ENCODE measurements at places on chromosomes 7 and 10.

GRCh38 chr10:80144067-80144695, 11.7 kb downstream of the PLAC9 start:
- peak; percentile 29 for DNase-seq

DNA sequence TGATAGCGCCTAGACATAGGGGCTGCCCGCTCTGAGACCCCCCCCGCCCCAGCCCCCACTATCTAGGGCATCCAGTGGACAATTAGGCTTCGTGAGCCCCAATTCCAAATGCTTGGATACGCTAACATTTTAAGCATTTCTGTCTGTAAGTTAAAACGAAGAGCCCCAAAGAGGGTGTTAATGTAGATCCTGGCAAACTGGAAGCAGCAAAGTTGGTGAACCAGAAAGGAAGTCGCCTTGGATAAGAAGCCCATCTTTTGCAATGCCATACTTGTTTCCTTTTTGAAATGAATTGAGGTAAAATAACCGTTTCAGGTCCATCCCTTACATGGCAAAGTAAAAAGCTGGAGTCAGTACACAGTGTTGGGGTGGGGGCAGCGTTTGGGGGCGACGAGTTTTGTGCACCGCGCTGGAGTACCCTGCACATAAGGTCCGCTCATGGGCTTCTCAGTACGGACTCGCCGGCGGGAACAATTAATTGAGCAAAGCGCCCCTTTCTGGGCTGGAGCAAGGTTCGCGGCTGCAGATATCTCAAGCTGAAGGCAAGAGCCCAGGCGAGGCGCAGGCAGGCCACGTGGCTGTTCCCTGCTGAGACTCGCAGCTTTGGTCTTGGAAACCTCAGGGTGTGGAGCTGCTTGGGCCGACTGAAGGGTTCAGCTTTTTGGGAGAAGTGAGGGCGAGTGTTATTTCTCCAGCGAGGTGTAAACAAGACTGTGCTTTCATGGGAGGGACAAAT, 1.4 kb upstream of the TWIST1 start:
- DNase-seq, result no peak

DNA sequence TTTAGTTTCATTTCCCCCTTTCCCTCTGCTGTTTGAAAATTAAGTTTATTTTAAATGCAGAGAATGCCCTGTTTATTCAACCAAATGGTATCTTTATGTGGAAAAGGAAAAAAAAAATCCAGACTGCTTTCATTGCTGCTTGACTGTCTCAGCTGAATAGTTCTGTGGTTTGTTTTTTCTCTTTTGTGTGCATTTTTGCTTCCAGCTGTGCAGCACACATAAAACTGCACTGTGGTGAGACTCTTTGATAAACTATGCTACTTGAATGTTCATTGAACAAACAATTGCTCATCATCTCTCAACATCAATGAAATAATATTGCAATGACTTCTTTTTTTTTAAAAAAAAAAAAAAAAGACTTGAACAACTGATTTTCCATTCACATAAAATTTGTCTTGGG, 78.6 kb upstream of the GLI3 start:
- DNase-seq, result no peak

DNA sequence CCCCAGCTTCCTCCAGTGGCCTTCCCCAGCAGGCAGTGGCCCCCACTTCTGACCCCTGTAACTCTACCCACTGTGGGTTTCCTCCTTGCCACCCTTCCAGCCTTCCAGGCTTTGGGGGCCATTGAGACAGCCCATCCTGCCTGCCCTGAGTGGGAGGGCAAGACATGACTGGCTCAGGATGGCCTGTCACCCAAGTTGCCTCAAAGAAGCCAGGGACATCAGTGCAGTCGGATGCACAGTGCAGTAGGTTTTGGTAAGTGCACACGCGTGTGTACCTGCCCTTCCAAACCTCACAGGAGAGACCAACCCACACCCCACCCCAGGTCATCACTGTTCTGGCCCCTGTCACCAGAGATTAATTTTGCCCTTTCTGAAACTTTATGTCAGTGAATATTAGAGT, 22.7 kb downstream of the ZMIZ2 start:
- no peak for DNase-seq

GRCh38 chr7:106283831-106284713, 711 bp downstream of the NAMPT start:
- peak; percentile 43 for DNase-seq

DNA sequence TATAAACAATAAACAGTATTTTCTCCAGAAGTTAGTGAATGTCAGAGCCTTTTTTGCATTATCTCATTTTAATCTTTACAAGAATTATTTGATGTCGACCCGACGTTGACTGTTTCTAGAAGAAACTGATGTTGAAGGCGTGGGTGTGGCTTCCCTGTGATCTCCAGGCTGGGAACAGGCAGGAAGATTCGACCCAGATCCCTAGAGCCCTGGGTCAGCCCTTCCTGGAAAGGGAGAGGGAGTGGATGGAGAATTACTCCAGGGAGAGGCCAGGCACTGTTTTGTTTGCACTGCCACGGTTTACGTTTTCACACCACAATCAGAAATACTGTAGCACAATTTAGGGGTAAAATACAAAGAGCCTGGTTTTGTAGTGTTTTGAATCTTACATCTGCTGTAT, 133.1 kb downstream of the ADARB2 start:
- no peak for DNase-seq

GRCh38 chr7:44964831-44965440, 13.9 kb downstream of the MYO1G start:
- DNase-seq, result no peak

DNA sequence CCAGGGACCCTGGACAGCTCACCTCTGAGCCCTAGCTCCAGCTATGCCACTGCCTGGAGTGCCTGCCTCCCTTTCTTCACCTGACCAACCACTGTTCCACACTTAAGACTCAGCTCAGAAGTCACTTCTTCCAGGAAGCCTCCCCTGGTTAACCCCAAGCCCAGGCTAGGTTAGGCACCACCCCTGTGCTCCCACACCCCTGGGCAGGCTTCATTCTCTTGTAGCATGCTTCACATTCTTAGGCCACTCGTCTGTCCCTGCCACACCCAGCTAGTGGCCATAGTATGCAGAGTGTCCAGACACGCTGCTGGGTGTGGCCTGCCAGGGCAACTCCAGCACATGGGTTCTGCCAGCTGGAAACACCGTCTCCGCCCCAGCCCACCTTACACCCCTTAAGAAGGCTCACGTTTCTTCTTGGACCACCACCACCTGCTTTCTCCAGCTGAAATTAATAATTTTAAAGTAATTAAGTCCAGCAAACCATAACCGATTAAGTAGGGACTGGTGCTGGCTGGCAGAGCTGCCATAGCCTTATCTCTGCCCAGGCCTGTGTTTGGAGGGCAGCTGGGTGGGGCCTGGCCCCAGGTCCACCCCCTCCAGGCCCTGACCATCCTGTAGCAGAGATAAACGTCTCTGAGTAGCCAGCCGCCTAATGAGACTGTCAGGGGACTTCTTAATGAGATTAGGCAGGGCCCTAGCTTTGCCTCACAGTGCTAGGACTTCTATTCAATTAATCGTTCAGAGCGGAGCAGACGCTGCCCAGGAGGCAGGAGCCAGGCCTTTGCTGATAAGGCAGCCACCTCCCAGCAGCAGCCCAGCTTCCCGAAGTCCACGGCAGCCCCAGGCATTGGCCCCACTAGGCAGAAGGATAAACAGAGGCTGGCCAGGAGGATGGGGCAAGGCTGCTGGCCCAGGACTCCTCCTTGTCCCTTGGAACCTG, 20.5 kb downstream of the GRID1 start:
- DNase-seq, result no peak

DNA sequence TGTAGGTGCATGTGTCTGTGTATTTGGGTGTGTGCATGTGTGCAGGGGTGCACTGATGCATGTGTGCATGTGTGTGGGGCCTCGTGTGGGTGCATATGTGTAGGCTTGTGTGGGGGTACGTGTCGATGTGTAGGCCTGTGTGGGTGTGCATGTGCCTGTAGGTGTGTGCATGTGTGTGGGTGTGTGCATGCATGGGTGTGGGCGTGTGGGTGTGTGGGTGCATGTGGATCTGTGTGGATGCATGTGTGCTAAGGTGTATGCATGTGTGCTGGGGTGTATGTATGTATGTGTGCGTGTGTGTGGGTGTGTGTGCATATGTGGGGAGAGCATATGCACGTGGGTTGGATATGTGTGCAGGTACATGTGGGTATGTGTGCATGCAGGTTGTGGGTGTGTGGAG, 73.2 kb downstream of the NKX6-2 start:
- DNase-seq, result no peak

DNA sequence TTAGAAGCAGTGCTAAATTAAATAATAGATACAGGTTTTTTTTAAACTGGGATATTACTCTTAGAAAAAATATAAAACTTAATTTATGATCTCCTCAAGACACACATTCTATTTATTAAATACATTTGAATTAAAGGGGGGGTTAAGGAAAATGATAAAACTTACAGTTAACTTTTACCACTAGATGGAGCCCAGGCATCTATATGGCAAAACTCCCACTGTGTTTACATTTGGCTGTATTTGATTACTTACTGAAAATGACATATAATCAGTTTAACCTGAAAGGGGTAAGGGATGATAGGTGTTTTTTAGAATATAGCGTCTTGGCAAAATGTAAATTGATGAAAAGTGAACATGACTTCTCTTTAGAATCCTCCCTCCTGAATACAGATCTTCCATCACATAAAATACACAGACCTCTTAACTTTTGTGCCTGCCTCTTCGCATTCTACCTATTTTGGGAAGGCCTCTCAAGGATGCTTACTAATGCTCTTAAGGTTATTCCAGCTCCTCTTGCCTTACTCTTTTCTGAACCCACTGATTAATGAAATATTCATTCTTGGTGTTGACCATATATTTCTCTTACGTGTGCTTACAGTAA, 235.7 kb downstream of the AGMO start:
- no peak for DNase-seq

GRCh38 chr10:71145352-71145945, 66.9 kb upstream of the UNC5B start:
- DNase-seq, result no peak

- peak; percentile 75 for DNase-seq
Measured at GRCh38 chr10:45000138-45000751, 478 bp upstream of the ZNF22 start.

DNA sequence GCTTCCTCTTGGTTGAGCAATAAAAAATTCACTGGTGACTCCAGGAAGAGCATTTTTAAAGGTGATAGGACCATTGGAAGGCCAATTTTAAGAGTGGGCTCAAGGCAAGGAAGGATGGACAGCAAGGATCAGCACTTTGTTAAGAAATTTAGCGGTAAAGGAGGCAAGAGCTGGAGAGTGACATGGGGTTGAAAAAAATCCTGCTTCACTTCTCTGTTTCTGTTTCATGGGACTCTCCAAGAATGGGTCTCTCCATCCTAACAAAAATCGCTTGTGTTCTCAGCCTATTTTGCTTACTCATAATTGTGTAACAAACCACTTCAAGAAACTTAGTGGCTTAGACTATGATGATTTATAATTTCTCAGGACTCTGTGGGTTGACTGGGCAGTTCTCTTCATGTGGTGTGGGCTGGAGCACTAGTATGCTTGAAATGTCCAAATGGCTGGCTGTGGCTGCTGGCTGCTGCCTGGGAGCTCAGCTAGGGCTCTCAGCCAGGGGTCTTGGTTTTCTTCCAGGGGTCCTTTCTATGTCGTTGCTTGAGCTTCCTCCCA, 59.8 kb upstream of the ZNRF2 start:
- DNase-seq, result no peak

GRCh38 chr10:9291081-9291480, 1236.6 kb downstream of the GATA3 start:
- DNase-seq, result no peak

- no peak for DNase-seq
Measured at GRCh38 chr7:3437467-3437866, 136.4 kb downstream of the SDK1 start.

DNA sequence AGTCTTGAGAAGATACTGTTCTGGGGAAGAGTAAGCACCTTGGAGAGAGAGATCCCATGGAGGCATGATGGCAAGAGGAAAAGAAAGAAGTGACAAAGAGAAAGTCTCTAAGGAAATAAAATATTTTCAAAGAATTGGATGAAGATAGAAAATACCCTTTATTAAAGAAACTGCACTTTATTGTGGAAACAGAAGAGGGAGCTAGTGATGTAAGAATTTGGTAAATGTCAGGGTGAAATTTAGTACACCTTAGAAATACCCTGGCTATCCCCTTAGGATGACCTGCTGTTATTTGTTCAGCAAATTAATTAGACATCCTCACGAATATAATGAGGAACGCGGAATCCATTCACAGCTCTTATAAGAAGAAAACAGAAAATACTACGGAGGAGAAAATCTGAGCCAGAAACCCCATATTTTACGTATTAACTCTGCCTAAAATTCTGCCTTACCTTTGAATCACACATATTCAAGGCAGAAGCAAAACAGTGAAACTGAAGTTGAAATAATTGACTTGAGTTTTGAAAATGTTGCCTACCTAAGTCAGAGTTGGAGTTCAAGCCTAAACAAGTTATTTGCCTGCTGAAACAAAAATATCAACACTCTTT, 90.7 kb downstream of the TFPI2 start:
- DNase-seq, result no peak

- DNase-seq, result no peak
Measured at GRCh38 chr10:94206176-94206575, 156.6 kb downstream of the NOC3L start.

Measured in thymus (tissue), 14 donors.